ENCODE measurements at places on chromosomes 4 and X.

DNA sequence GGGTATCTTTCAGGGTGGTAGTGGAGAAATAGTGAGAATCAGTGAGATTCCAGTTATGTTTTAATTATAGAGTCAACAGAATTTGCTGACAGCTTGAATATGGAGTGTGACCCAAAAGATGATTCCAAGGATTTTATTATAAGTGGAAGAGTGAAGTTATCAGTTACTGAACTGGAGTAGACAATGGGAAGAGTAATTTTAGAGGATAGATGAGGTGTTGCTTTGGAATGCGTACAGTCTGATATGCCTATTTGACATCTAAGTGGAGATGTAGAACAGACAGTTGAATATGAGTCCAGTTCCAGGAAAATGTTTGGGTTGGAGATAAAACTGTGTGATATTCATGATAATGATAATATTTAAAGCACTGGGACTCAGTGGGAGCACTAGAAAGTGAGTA is 174.2 kb downstream of the MAPK10 start:
- H3K36me3 ChIP-seq: no peaks in the 10 kb centered on the region
- no peak overlapping the region for H3K27ac ChIP-seq
- no peaks in the 10 kb centered on the region for H3K4me1 ChIP-seq
- no peaks in the 10 kb centered on the region for H3K27me3 ChIP-seq

GRCh38 chr4:159105761-159106243 is 2.9 kb downstream of the RAPGEF2 start:
- peaks cover 63% of the 10 kb centered on the region for H3K4me1 ChIP-seq
- peaks cover 26% of the 10 kb centered on the region for H3K36me3 ChIP-seq
- peak overlapping the region; percentile 95 for H3K27ac ChIP-seq
- DNase-seq: peak; percentile 49
- H3K27me3 ChIP-seq: no peaks in the 10 kb centered on the region

- no peaks in the 10 kb centered on the region for H3K36me3 ChIP-seq
- no peaks in the 10 kb centered on the region for H3K27me3 ChIP-seq
- no peak overlapping the region for H3K27ac ChIP-seq
Measured at GRCh38 chrX:123155327-123155726, 28.8 kb upstream of the GRIA3 start.

DNA sequence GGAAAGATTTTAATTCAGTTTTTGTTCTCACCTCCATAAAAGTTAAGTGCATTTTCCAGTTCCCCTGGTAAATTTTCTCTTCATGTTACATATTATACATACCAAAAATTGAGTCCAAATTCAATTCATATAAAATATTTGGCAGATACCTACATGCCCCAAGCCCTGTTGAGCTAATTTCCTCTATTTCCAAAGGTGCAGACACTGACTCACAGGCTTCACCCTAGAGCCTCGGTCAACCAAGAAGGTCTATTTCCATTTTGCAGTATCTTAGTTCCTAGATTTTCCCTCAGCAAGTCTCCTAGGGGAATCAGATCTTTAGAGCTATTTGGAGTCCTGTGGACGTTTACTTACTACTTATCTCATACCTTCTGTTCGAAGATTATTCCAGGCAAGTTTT is 174.4 kb downstream of the TSPAN5 start:
- no peaks in the 10 kb centered on the region for H3K27me3 ChIP-seq
- DNase-seq: no peak
- H3K36me3 ChIP-seq: peaks cover 13% of the 10 kb centered on the region
- H3K27ac ChIP-seq: peak overlapping the region; percentile 94
- no peak overlapping the region for H3K4me3 ChIP-seq
- peaks cover 76% of the 10 kb centered on the region for H3K4me1 ChIP-seq

DNA sequence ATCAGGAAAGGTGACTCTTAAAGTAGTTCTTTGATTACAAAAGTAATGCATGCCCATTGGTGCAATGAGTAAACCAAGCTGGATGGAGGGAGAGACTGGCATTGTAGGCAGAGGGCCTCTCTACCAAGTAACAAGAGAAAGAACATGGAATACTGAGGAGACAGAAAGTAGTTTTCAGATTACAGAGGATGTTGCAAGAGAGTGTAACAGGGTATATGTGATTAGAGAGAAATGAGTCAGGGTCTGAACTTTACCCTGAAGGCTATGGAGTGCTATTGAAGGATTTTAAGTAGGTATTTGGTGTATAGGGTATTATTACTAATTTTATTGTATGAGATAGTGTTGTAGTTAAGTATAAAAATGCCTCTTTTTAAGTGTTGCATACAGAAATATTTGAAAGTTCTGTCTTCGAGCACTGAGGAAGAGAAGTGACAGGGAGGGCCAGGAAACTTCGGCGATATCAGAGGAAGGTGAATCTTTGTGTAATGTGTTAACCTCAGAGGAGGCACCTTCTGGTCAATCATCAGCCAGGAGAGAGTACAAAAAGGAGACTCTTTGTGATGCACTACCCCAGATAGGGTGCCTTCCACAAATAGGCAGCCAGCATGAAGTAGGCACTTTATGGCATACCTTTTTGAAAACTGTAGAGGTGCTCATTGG is 8.2 kb downstream of the NKAP start:
- H3K27ac ChIP-seq: peak overlapping the region; percentile 48
- peaks cover 16% of the 10 kb centered on the region for H3K36me3 ChIP-seq
- H3K4me1 ChIP-seq: no peaks in the 10 kb centered on the region
- no peak overlapping the region for H3K4me3 ChIP-seq

DNA sequence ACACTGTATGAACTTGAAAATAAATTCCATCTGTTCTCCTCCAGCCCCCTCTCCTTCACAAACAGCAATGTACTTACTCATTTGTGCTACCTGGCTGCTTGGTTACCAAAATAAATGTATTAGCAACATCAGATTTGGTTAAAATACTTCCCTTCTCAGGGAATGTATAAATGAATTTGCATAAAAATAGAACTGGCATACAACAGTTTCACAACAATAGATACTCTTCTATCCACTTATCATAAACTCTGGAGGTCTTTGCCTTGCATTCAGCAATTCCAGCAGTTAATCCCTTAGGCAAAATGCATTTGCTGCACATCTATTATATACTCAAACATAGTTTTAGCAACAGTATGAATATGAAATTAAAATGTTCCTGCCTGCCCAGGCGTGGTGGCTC is 658.2 kb downstream of the CENPC start:
- no peak overlapping the region for H3K4me3 ChIP-seq
- no peaks in the 10 kb centered on the region for H3K36me3 ChIP-seq
- H3K27ac ChIP-seq: no peak overlapping the region
- no peak for DNase-seq

DNA sequence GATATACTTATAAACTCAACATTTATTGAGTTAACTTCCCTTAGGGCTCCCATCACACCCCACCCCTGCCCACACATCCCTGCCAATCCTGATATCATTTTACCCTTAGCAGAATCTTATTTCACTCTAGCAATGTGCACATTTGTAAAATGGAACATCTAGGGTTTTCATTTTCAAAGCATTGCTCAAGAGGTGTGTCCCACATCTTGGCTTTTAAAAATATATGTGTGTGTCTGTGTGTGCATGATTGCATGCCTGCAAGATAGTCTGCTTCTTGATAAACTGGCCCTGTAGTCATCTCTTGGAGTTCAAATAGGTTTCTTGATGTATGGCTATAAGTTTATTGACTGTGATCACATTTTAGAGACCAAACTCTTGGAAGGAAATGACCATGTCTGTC is 26.4 kb upstream of the EGF start:
- H3K36me3 ChIP-seq: no peaks in the 10 kb centered on the region
- no peaks in the 10 kb centered on the region for H3K4me1 ChIP-seq
- no peak overlapping the region for H3K27ac ChIP-seq
- DNase-seq: no peak

GRCh38 chr4:93289831-93290230 is 538.7 kb upstream of the ATOH1 start:
- no peaks in the 10 kb centered on the region for H3K27me3 ChIP-seq
- H3K4me1 ChIP-seq: no peaks in the 10 kb centered on the region
- no peak overlapping the region for H3K27ac ChIP-seq
- no peaks in the 10 kb centered on the region for H3K36me3 ChIP-seq

DNA sequence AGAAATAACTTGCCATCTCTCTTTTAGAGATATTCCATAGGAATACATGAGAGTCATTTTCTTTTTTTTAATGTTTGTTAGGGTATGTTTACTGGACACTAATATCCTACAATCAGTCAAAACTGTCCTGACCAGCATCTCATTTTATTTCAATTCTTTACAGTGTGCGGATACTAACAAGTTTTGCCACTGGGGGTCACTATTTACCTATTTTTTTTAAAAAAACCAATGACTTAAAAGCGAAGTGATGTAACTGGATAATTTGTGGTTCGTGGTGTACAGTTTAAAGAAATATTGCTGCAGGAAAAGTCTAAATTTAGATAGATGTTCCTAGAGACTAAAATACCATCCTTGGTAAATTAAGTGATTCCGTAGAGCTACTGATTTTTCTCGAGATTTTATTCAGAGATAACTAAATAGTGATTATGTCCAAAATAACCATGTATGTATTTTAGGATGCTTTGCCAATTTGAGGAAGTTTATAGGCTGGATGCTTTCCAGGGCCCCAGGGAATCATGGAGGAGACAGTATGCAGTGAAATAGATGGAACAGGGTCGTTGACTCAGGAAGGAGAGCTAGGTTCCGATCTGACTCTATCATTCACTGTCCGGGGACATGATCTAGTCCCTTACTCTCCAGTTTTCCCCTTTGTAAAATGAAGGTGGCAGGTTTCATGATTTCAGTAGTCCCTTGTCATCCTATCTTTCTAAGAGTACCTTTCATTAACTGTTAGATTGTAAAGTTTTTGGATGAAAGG is 34.0 kb upstream of the GNPDA2 start:
- no peaks in the 10 kb centered on the region for H3K36me3 ChIP-seq
- no peak overlapping the region for H3K4me3 ChIP-seq
- H3K27me3 ChIP-seq: peaks cover 21% of the 10 kb centered on the region
- no peaks in the 10 kb centered on the region for H3K4me1 ChIP-seq
- no peak overlapping the region for H3K27ac ChIP-seq
- no peak for DNase-seq

- no peaks in the 10 kb centered on the region for H3K4me1 ChIP-seq
- DNase-seq: no peak
- H3K27ac ChIP-seq: no peak overlapping the region
- H3K4me3 ChIP-seq: no peak overlapping the region
Measured at GRCh38 chr4:85489273-85489981, 14.5 kb downstream of the ARHGAP24 start.

DNA sequence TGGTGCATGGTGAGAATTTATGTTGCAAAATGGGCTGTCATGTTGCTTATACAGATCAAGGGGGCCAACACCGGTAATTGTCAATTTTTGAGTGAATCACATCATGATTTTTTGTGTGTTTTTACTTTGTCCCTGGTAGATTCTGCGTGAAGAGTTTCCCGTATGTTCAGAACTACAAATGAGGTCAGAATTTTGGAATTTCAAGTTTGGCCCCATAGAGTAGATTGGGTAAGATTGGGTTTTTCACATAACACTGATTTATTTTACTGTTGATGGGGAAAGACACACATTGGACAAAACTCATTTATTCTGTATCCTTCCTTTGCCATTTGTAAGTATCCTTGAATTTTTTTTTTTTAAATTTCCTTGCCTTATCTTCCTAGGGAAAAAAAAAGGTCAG is 158.5 kb upstream of the MXRA5 start:
- no peaks in the 10 kb centered on the region for H3K4me1 ChIP-seq
- no peak overlapping the region for H3K27ac ChIP-seq
- H3K4me3 ChIP-seq: no peak overlapping the region
- no peaks in the 10 kb centered on the region for H3K36me3 ChIP-seq
- no peaks in the 10 kb centered on the region for H3K27me3 ChIP-seq

GRCh38 chr4:76219299-76220055 is 5.9 kb upstream of the SCARB2 start:
- no peak overlapping the region for H3K27ac ChIP-seq
- no peak for DNase-seq
- H3K27me3 ChIP-seq: no peaks in the 10 kb centered on the region
- H3K4me1 ChIP-seq: peaks cover 6% of the 10 kb centered on the region
- no peaks in the 10 kb centered on the region for H3K36me3 ChIP-seq
- H3K4me3 ChIP-seq: no peak overlapping the region

DNA sequence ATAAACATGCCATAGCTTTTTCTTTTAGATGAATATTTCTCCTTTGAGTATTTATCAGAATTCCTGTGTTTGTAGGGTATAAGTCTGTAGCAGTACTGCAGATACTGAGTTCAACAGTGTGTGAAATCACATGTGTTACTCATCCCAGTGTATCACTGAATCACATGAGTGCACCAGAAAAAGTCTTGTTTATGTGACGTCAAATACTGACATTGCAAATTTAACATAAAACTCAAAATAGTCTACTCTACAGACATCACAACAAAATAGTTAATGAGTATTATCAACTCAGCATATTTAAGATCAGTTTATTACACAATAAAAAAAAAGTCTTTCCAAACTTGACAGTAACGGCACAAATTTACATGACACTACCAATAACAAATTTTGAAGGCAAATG is 221.3 kb downstream of the DCTD start:
- no peaks in the 10 kb centered on the region for H3K4me1 ChIP-seq
- DNase-seq: no peak
- H3K27ac ChIP-seq: no peak overlapping the region
- peaks cover 17% of the 10 kb centered on the region for H3K27me3 ChIP-seq
- no peak overlapping the region for H3K4me3 ChIP-seq
